Activated CD4-positive, alpha-beta T cell treated with anti-CD3 and anti-CD28 coated beads, Interleukin-2, amount 50 U/mL, for 48 hours (primary cell): ENCODE measurements at places on chromosomes 1 and 21.

GRCh38 chr1:61425040-61425439 is 299.9 kb downstream of the TM2D1 start:
- DNase-seq, result no peak

GRCh38 chr1:38077523-38078147 is 31.0 kb upstream of the POU3F1 start:
- no peak for DNase-seq

GRCh38 chr1:29247044-29247443 is 10.7 kb downstream of the PTPRU start:
- no peak for DNase-seq

DNA sequence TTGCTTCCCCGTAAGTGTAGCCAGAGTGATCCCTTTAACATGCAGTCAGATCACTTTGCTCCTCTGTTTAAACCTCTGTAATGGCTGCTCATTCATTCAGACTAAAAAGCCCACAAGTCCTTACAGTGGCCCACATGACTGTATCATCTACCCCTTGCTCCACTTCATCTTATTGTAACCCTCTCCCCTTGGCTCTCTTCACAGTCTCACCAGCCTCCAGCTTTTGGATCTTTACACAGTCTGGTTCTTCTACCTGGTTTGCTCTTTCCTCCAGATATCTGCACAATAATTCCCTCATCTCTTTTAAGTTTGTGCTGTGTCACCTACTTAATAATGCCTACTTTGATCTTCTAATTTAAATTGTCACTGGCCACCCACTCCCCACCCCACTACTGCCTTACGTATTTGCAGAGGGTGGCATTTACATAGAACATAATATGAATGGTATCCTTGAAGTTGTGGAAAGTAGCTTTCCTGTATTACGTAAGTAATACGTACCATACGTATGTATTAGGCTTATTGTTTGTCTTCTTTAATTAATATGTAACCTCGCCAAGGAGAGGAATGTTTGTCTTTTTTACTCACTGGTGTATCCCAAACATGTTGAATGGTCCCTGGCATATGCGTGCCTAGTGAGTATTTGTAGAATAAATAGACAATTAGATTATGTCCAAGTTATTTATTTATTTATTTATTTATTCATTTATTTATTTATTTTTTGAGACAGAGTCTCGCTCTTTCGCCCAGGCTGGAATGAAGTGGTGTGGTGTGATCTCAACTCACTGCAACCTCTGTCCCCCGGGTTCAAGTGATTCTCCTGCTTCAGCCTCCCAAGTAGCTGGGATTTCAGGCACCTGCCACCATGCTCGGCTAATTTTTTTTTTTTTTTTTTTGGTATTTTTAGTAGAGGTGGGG is 48.6 kb downstream of the TSNAX start:
- no peak for DNase-seq

DNA sequence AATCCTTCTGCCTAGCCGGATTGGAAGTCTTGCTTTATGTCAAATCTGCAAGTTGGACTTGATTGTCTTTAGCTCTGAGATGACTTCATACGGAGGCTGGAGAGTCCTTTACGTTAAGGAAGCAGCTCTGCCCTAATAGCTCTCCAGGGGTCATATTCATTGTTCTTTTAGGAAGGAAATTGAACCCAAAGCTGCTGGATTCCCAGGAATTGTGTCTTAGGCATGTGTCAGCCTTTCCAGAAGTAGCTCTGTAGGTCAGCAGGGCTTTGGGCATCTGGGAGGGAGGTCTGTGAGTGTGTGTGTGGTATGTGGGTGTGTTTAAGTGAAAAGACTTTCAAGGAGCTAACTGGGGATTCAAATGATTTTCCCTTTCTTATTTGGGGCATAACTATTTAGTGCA is 82.4 kb downstream of the ABCA4 start:
- no peak for DNase-seq

- DNase-seq, result no peak
Observed at GRCh38 chr21:16457498-16457897, 727.7 kb downstream of the USP25 start.

DNA sequence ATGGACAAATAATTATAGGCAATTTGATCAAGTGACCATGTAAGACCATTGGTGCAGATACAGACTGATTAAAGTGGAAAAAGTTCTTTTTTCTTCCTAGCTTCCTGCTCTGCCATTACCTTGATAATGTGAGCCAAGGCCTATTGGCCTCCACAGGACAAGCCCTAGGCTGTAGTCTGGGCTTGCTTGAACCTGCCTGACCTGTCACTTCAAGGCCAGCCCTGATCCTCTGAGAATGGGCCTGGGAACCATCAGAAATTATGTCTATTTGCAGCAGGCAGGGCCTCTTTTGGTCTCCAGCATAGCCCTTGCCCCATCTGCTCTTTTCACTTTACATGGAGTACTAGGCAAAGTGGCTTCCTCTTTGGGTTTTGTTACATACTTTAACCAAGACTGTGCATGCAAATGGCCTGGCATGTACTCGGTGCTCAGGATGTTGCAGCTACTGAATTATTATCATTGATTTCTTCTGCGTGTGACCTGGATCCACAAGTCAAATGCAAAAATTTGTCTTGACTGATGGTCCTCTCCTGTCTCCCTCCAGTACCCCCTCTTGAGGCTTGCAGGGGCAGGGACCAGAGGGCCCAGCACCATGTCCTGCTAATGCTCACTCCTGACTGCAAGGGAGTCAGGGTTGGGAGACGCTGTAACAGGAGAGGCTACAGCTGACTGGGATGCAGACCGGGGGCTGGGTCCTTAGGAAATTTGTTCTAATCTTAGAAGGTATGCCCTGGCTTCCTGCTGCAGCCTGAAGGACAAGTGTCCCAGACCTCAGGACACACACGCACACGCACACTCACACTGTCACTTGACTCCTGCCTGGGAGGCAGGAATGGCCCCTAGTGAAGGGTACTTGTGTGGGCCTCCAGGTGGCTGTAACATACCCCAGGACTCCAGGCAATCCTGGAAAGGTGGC is 39.4 kb downstream of the RCSD1 start:
- no peak for DNase-seq

DNA sequence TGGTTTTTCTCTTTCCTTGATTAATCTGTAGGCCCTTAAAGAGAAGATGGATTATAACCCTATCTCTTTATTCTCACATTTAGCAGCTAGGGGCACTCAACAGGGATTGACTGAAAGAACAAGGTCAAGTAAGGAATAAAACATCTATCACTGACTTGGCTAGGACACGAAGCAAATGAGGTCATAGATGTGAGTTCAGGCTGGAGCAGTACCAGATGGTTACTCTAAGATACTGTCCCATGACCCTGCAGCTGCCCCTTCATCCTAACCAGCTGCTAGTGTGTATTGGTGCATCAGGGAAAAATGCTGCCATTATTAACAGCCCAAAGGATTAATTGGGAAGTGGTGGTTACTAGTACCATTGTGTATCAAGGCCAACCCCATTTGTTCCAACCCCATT is 221.9 kb downstream of the CTH start:
- no peak for DNase-seq

- DNase-seq, result no peak
Observed at GRCh38 chr1:153293480-153293775, 19.3 kb downstream of the PGLYRP3 start.

DNA sequence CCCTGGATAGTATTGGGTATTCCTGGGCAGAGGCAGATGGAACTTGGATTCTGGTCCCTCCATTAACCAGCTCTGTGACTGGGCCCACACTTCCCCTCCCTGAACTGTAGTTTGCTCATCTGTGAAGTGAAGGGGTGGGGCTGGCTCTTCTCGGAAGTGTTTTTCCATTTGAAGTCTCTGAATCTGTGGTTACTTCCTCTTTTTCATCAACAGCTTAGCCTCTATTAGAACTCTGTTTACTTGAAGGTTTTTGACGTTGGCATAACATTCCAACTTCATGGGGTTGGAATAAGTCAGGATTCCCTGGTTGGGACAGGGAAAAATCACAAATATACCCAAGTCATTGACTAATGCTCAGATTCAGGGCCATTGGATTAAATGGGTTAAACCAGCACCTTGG is 3.6 kb downstream of the KIAA0040 start:
- peak; percentile 72 for DNase-seq

DNA sequence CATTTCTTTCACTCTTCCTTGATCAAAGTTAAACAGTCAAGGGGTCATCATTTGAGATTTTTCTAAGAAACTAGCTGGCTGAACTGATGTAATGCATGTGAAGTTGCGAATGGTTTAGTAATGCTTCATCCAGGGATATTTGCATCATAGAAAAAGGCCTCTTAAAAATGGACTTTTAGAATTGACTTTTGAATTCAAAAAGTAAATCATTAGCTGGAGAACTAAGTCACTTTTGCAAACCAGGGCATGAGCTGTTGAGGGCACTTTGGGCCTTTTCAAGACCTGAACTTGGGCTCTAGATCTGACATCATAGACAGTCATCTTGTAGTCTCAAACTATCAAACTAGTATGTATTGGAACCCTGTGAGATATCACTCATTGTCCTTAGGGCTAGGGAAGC is 85.0 kb downstream of the GRIK1 start:
- no peak for DNase-seq

- peak; percentile 11 for DNase-seq
Observed at GRCh38 chr1:204102029-204102611, 29.2 kb downstream of the SOX13 start.

DNA sequence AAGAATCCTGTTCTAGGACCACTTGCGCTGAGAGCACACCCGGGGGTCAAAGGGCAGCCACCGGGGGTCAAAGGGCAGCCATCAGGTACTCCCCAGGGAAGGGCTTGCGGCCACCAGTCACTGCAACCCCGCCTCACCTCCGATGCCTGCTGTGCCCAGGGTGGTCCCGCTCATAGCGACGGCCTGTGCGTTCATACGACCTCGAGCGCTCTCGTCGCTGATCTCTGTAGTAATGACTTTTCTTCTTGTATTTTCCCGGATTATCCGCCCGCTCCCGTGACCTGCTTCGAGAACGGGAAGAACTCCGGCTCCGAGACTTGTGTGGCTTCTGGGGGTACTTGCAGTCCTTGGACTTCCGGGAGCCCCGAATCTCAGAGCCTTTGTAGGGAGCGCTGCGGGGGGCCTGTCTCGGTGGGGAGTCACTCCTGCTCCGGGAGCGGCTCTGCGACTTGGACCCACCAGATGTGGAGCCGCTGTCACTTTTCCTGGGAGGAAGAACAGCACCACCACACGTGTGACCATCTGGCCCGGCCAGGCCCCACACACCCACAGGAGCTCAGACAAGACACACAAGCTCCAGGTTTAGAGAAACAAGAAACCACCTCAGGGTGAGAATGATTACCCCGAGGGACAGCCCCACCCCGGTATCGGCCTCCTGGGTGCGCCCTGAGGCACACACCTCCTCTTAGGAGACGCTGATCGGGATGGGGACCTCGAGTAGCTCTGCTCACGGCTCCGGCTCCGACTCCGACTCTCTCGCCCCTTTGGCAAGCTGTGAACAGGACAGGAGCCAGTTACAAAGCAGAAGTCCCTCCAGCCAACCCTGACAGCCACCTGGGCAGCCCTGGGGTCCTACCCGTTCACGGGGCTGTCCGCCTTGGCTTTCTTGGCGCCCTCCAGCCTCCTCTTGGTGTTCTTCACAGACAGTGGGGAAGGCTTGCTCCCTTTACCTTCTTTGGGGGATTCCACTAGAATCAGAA is 11.7 kb downstream of the CCNL2 start:
- DNase-seq, result no peak

- no peak for DNase-seq
Observed at GRCh38 chr1:9028921-9029705, 2.9 kb upstream of the SLC2A7 start.

DNA sequence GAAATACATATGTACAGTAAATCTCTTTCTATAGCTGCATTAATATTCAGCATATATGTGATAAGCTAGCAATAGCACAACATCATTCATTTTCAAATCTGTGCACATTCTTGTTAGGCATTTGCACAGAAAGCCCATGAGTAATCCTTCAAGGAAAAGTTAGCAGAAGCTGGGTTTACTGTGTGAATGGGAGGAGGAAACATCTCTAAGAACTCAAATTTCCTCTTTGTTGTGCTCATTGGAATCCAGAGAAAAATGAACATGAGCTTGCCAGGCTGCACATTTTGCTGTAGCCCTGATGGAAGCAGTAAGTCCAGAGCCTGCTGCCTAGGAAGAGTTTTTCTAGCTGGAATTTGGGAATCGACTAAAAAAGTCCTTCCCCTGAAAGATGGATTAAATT is 214.2 kb upstream of the FOXD3 start:
- DNase-seq, result no peak

DNA sequence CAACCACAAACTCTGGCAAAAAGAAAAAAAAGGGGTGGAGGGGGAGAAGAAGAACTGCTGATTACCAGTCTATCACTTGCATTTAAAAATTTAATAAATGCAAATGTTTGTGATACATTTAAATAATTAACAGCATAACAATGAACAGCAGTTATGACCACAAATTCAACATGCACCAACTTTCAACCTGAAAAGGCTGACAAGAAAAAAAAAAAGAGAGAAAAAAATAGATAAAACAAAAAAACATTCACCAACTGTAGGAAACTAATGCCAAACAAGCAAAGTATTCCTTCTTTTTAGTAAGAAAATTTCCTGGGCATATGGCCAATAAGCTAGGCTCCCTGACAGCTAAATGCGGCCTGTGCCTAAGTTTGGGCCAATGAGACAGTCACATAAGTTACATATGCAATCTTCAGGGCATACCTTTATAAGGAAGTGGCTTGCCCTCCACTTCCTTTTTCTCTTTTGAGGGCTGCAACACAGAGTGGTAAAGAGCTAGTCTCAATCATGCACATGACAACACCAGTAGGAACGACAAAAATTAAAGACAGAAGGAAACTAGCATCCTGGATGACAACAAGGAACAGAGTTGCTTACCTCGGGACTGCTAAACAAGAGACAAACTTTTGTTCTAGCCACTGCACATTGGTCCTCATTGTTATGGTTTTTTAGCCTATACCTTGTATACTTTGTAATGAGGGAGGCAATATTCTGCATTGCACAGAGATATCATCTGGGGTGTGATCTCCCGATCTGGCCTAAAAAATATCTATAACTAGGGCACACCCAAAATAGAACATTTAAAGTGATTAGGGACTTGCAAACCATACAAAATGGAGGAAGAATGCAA is 24.2 kb upstream of the PHTF1 start:
- DNase-seq, result peak; percentile 20

GRCh38 chr1:204384636-204385352 is 25.1 kb upstream of the PLEKHA6 start:
- DNase-seq, result no peak

DNA sequence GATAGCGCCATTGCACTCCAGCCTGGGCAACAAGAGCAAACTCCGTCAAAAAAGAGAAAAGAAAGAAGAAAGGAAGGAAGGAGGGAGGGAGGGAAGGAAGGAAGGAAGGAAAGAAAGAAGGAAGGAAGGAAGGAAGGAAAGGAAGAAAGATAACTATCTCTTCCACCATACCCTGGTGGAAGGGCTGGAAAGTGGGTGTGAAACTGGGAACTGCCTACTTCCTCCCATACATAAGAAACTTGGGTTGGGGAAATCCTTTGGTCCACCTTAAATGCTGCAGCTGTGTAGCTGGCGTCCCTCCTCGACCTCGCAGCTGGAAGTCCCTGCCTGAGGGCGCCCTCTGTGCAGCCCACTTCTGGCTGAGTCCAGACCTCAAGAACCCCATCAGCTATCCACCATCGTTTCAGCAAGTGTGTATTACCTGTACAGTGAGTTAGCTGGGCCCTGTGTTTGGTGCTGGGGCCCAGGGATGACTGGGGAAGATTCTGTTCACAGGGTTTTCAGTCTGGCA is 4.6 kb upstream of the FAM167B start:
- DNase-seq, result no peak
